ENCODE measurements at places on chromosomes 16 and 17.

GRCh38 chr17:52207796-52208195, 49.3 kb upstream of the CA10 start:
- DNase-seq = no peak

DNA sequence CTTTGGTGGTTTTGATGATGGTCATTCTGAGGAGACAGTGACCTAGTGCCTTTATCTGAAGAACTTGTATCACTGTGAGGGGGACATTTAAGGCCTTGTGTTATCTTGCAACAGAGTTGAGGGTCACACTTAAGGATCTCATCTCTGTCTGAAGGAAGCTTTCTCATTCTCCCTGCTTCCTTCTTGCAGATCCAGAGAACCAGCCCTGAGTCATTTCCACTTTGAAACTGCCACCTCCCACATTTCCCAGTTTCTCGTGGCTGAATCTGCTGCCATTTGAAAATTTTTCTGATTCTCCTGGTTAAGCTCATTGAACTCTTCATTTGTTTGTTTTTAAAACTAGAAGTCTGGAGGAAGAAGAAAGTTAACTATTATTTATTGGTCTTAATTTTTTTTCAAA, 190.2 kb upstream of the CDH11 start:
- no peak for DNase-seq

DNA sequence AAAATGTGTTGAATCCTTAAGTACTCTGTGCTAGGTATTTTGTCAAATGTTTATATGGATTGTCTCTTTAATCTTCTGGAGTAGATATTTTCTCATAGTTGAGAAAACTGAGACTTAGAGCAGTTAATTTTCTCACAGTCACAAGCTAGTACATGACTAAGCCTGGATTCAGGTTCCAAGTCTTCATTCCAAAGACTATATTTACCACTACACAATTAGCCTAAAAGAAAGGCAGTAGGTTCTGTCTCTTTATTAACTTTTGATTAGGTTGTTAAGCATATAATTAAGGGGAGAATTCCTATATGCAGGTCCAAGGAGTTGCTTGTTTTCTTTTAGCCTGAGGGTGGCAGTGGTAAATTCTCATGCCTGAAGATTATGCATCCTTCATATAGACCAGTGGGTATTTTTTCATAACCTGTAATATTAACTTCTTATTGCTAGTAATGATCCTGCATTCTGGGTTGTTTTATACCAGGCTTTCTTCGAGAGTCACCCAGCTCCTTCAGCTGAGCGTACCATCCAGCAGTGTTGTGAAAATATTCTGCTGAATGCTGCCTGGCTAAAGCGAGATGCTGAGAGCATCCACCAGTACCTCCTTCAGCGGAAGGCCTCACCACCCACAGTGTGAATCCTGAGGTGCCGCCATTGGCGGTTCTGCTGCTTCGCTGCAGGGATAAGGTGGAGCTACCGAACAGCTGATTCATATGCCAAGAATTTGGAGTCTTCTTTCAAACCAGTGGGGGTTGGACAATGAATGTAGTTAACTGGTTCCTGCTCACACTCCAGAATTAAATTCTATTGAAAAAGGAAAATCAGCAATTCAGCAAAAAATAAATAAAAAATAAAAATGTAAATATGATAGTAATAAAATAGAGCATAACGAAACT, 28.2 kb upstream of the KPNB1 start:
- DNase-seq = no peak

DNA sequence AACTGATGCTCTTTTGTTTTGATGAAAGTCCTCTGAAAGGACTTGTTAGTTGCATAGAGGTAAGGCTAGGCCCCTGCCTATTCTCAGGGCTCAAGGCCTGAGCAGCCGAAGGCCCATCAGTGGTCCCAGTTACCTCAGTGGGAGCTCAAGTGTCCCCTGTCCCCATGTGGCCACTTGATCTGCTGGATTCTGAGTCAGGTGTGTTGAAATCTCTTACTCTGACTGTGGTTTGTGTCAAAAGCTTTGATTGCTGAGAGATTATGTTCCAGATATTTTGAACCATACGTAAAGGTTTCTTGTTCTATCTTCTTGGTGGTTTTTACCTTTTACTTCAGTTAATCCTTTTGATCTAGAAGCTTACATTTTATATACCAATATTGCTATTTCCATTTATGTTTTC, 191.7 kb downstream of the LGALS9B start:
- no peak for DNase-seq

- no peak for DNase-seq
Observed at GRCh38 chr17:9175700-9176467, 154.6 kb downstream of the NTN1 start.

- DNase-seq = no peak
Observed at GRCh38 chr16:87976665-87977064, 25.4 kb downstream of the BANP start.

DNA sequence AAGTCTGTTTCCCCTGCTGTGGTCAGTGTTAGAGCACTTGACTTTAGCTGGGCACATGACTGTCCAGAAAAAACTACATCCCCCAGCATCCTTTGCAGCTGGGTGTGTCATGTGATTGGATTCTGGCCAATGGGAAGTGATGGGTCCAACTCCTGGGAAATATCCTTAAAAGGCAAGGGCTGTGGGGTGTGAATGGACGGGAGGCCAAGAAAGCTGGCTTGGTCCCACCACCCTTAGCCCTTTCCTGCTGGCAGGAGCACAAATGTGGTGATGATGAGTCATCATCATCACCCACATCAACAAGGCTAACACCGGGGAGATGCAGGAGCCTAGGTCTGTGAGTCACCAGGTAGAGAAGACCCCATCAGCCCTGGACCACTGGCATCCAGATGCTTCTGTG, 341.7 kb downstream of the C16orf95 start:
- DNase-seq = no peak

GRCh38 chr16:31460582-31461002, 1.3 kb downstream of the ARMC5 start:
- no peak for DNase-seq

- DNase-seq = no peak
Observed at GRCh38 chr17:27269201-27269600, 24.7 kb upstream of the WSB1 start.

DNA sequence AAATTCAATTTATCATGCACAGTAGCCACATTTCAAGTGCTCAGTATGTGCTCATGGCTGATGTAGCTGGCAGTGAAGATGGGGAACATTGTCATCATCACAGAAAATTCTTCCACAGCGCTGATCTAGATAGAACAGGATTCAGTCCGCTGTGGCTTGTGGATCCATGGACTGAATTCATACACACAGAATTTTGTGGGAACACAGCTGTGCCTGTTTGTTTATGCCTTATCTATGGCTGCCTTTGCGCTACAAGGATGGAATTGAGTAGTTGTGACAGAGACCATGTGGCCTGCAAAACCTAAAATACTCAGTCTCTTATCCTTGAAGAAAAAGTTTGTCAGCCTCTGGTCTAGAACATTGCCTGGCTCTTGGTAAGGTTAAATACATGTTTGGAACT, 128.4 kb downstream of the PRKCB start:
- no peak for DNase-seq

GRCh38 chr17:55931446-55931845, 180.6 kb downstream of the PCTP start:
- no peak for DNase-seq

DNA sequence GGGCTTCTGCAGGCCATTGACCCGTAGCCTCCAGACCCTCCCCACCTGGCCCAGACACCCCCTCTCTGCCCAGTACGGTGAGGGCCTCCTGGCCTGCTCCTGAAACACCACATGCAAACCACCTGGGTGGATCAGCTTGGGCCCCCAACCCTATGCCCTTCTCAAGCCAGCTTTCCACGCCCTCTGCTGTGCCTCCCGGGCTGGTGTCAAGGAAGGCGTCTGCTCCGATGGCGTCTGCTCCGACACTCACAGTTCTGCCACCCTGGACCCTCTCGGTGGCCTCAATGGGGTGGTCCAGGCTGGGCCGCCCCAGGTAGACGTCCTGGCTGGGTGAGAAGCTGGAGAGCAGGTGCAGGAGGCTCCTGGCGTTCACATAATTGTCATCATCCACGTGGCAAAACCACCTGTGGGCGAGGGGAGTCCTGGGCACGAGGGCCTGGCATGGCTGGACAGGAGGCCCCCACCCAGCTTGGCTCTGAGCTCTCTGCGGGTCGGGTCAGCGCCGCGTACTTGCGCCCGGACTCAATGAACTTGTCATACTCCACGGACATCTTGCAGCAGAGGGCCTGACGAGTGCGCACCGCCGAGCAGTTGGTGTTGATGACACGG, 1.4 kb downstream of the RFNG start:
- DNase-seq = no peak

DNA sequence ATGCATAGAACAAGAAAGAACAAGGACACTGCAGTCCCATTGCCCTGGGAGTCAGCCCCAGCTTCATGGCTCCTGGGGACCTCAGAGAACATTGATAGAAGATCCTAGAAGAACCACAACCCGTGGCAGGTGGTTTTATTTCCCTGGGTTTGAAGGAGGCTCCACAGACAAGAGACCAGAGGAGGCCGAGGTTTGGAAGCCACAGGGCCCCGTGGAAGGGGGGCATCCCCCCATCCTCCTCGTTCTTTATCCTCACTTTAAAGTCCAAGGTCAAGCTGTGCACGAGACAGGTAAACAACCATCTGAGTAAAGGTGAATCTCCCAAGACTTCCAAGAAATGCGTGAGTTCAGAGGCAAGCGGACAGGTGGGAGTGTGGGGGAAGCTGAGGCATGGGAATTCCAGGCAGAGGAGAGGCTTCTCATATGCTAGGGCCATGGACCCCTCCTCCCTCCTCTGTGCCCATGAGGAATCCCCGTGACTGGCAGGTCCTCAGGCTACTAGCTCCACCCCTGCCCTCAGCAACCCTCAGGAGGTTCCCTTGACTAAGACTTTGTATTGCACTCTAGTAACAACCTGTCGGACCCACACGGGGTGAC, 849 bp upstream of the SULT1A1 start:
- no peak for DNase-seq

- DNase-seq = no peak
Observed at GRCh38 chr17:27384726-27385125, 71.5 kb upstream of the KSR1 start.

Data from NCI-H187 (cell line).